ENCODE measurements at places on chromosomes 7 and 10. TPM values are rescaled to one million over a fixed set of nuclear protein-coding genes. Genes with fewer than 3 reads are reported as not detected.
A peak's percentile ranks its signal among the peaks of the same experiment; 100 is the strongest.

- no peak for DNase-seq
Measured at GRCh38 chr10:3877211-3878000, 92.4 kb upstream of the KLF6 start.

DNA sequence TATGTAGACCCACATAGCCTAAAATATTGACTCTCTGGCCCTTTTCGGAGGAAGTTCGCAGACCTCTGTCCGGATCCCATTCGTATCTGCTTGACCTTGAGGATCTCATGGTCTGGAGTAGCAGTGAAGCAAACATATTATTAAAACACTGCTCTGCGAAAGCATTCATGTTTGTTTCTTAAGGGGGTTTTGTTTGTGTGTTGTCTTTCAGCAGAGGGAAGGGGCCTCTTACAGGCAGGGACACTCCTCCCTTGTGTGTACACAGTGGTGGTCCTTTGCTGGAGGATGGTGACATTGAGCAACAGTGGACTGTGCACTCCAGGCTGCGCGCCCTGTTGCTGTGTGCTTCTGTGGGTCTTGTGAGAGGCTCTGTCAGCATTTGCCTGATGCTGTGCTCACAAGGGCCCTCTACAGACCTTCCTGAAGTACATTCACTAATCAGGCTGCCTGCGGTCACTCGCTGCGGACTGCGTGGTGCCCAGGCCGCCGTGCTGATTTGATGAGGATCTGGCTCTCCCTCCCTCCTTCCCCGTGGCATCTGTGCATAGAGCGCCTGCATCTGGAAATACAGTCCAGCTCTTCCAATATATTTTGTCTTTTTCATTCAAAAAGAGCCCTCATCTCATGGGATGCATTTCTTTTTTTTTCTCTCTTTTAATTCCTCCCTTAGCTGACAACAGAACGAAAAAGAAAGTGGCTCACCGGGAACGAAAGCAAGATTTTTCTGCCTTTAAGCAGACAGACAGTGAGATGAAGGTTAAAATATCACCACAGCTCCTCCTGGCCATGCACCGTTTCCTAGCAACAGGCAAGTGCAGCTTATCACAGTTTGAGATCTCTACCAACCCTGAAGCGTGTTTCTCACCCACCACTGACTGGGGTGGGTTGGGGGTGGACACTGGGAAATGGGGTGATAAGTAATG lies 135.8 kb downstream of the CNNM2 start:
- DNase-seq: peak; percentile 58

DNA sequence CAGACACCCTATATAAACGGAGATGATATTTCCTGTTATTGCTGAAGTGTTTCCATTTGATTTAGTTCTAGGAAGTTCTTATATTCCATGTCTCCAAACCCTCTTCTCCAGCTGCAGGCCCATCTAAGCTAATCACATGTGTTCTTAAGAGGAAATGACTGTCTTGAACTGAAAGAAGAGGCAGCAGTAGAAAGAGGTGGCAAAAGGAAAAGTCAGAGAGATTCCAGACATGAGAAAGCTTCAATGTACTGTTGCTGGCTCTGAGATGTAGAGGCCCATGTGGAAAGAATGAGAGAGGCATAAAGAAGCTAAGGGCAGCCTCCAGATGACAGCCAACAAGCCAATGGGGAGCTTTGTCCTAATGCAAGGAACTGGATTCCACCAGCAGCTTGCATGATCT lies 287.2 kb downstream of the GFRA1 start:
- no peak for DNase-seq

DNA sequence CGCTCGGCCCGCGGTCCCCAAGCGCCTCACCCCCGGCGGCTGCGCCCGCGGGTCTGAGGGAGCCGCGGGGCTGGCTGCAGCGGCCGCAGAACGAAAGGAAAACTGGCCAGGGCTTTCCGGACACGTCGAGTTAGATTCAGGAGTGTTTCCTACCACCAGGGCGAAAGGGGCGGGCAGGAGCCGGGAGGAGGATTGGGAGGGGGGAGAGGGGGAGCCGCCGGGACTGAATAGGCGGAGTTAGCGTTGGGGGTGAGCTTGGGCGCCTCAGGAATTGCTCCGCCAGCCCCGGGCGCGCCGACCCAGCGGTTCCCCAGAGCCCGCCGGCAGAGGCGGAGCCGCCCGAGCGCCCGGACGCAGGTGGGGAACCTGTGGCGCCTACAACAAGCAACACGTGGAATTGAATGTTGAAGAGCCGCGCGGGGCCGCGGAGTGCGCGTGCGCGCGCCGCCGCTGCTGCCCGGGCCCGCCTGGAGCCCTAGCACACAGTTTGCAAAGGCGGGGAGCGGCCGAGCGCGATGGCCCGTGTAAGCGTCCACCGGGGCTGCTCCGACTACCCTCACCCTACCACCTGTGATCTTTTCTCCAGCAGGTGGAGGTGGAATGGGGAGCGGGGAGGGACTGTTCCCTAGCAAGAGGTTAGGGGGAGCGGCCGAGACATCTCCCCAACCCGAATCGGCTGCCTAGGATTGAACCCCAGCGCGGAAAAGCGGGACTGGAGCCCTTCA lies at the start of gene CADPS2:
Gene CADPS2, minus strand, starts transcription at position 104 of the 725 bp plus-strand sequence. CDS start 123 bp downstream, outside the sequence.
- peak; percentile 68 for DNase-seq

DNA sequence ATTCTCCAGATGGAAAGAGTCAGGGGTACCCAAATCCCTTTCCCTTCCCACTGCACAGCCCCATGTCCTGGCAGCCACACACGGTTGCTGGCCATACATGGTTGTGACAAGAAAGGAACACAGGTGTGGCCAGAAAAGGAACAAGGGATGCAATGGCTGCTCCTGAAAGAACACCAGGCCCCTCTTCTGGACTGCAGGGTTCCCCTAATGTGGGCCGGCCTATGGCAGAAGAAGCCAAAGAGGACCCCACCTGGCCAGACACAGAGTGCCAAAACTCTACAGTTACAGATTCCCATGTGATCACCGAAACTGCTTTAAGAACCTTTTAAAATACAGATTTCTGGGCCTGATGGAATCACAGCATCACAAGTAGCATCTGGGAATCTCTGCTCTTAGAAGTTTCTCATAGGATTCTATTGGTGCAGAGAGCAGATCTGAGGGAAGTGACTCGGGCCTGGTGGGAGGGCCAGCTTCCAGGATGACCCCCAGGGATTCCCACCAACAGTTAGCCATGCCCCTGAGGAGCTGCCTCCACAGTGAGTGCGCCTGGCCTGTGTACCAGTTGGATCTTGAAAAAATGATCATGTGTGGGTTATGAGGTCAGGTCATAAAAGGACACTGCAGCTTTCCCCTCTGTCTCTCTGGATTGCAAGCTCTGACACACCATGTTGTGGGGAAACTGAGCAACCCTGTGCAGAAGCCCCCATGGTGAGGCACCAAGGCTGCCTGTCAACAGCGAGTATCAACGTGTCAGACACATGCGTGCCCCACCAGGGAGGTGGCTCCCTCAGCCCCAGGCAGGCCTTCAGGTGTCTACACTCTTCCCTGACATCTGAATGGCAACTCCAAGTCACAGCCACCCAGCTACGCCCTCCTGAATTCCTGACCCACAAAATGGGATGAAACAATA lies 89.6 kb upstream of the LANCL2 start:
- DNase-seq: no peak

GRCh38 chr10:132097609-132098377 lies 32.0 kb downstream of the JAKMIP3 start:
- no peak for DNase-seq

The MBL2 gene
- 222 TPM for total RNA-seq

The NXPH1 gene
- total RNA-seq: not detected

The TRRAP gene
- 13.9 TPM for total RNA-seq

The CDNF gene
- 1.5 TPM for total RNA-seq

Data from liver (tissue), 10 donors.